Motor neuron (in vitro differentiated cells): ENCODE measurements at places on chromosomes 7 and 10.
A peak's percentile ranks its signal among the peaks of the same experiment; 100 is the strongest.

DNA sequence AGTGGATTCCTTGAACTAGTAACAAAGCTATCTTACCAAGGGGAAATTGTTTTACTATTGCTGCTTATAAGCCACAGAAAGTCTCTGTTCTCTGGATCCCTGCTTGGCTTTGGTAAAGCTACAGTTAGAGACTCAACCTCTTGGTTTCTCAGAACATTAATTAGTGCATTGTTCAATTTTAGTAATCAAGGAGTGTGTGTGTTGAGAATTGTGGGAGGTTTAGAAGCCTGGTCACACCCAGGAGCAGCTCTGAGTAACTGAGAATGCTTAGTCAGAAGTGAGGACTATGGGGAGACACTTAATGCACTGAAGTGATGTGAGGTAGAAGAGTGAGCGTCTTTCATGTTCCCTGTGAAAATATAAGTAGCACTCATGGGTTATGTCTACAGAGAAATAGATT is 8.2 kb upstream of the ACTA2 start:
- peak; percentile 85 for ATAC-seq

DNA sequence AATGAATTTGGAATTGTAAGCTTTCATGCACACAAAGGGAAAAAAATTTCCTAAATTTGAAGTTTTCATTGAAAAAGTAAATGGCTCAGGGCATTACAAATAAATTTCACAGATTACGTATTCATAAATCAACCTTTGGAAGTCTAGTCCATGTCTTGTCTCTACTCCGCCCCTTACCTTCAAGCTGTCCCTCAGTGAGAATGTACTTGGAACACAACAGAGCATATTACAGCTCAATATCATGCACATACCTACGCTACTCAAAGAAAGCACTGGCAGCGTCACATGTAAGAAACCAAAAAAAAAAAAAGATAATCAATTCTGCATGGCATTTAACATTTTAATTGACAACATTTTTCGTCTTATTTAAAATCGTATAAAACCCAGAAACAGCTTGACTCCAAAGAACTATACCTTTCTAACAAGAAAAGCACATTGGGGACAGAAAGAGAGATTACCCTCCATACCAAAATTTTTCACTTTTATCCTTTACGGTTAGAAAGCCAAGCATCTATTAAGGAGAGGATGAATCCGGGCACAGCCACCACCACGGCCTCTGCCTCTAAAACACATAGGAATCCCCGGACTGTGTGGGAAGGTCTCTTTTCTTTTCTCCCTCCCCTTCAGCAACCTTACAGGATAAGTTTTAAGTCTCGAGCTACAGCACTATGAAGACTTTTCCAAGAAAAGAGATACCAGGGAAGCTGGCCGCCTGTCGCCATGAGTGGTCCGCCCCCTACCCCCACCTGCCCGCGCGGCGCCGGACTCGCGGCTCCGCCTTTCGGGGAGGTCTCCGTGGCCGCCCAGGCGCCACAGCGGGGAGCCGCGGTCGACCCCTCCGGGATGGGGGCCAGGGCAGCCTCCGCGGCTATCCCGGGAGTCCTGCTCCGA is 1.1 kb downstream of the JMJD1C start:
- ATAC-seq = peak; percentile 60

DNA sequence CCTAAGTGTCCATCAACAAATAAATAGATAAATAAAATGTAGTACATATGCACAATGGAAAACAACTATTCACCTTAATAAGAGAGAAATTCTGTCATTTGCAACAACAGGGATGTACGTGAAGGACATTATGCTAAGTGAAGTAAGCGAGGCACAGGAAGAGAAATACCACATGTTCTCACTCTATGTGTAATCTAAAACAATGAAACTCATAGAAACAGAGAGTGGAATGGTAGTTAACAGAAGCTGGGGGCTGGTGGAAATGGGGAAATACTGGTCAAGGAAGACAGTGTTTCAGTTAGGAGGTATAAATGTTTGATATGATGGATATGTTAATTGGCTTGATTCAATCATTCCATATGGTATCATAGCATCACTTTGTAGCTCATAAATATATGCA is 43.1 kb downstream of the ARL4A start:
- no peak for ATAC-seq

GRCh38 chr10:115974816-115975430 is 298.1 kb downstream of the GFRA1 start:
- ATAC-seq = no peak
